ENCODE measurements at places on chromosomes 6 and 20.

DNA sequence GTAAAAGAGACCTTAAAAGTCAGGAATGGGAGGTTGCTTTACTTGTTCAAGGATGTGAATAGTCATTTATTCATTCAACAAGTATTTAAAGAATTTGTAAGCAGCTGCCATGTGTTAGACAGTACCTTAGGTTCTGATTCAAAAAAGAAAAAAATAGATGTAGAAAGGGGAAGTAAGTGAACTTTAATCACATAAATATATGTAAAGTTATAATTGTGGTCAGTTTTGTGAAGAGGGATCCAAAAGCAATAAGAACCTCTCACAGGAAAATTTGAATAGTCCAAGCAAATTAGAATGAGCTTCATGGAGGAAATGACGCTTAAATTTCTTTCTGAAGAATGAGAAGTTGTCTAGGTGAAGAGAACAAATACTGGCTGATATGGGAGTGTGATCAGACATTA is 596.1 kb upstream of the CITED2 start:
- DNase-seq = no peak

DNA sequence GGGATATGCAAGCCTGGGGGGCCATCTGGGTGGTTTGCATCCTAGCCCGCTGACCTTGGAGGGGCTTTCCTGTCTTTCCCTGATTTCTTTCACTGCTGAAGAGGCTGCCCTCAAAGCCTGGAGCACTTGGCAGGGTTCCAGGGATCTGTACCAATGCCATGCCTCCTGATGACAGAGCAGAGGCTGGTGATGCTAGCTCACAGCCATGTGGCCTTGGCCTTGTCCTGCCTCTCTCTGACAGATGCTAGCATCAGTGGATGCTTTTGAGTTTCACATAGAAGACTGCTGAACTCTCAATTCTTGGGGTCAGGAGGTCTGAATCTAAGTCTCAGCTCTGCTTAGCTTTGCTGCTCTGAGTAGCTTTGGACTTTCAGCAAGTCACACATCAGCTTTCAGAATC is 21.9 kb upstream of the RREB1 start:
- peak; percentile 52 for DNase-seq

DNA sequence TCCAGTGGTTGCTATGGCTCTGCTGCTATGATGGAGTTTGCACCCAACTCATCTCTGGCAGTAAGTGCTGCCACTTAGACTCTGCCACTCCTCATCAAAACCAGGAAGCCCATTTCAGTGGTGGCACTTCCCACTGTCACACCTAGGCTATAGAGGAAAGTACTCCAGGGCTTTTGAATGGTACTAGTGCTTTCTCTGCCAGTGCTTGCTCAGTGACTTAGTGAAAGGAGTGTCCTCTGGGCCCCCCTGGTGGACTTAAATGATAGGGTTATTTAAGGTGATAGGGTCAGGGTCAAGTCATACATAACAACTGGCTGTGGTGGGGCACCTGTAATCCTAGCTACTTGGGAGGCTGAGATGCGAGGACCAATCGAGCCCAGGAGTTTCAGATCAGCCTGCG is 22.8 kb downstream of the FITM2 start:
- DNase-seq = no peak

DNA sequence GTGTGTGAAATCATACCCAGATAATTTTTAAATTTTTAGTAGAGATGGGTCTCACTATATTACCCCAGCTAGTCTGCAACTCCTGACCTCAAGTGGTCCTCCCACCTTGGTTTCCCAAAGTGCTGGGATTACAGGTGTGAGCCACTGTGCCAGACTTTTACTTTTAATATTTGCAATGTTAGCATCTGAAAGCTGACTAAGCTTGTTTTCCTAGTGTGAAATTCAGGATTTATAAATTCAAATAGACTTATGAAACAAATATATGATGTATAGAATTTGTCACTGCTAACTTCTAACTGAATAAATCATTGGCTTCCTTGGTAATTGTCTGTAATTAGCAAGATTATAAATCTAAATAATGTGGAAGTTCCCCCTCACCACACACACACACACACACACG is 58.8 kb upstream of the SLC22A23 start:
- DNase-seq = no peak

GRCh38 chr6:105402090-105402938 is 568 bp downstream of the PREP start:
- peak; percentile 66 for DNase-seq

- DNase-seq = peak; percentile 90
Observed at GRCh38 chr20:57439432-57439831, 48.2 kb downstream of the RBM38 start.

DNA sequence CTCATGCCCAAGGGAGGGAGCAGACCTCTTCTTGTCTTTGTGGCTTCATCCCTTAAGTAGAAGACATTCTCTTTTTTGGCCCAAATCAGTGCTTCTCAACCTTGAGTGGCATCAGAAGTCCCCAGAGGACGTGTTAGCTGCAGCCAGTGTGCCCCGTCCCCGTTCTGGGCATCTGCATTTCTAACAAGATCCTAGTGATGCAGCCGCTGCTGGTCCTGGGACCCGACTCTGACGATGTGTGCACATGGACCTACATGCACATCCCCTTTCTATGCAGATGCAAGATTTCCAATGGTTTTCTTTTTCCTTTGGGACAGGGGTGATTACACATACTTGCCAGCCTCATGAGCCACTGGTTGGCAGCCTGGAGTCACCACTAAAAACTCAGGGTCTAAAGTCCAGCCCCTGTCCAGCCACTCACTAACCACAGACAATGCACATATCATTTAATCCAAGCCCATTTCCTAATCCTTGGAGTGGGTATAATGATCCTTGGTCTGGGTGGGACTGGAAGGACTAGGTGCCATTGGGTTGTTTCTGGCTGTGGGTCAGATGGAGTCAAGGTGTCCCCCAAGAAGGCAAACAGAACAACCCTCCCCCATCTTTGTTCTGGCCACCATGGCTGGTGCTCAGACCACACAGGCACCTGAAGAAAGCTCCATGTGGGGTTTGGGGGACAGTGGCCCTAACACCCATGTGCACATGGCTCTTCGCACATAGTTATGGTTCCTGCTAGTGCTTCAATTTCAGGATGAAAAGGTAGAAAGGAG is 6.4 kb downstream of the ACSS1 start:
- no peak for DNase-seq

DNA sequence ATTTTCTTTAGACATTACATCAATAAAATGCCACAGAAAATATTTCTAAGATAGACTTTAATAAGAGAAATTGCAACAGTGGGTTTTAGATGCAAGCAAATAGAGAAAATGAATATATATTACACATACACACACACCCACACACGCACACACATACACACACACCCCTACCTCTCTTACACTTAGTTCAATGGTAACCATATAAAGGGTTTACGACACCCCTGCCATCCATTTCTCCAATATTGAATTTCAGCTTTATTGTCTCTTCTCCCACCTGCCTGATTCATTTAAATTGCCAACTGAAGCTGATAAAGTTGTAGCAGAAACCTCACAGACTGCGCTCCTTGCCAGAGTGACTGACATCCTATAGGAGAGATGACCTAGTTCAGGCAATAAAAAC is 154.6 kb downstream of the ADAT2 start:
- DNase-seq = no peak

DNA sequence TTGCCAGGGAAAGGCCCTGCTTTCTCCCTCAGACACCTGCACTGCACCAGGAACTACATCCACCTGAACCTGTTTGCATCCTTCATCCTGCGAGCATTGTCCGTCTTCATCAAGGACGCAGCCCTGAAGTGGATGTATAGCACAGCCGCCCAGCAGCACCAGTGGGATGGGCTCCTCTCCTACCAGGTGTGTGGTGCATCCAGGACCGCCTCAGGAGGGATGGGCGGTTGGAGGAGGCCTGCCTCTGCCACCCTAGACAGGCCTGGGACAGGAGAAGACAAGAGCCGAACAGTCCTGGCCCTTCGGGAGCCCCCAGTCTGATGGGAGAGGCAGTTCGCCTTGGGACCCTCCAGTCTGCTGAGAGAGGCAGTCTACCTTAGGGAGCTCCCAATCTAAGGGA is 24.2 kb downstream of the GLP1R start:
- DNase-seq = no peak

DNA sequence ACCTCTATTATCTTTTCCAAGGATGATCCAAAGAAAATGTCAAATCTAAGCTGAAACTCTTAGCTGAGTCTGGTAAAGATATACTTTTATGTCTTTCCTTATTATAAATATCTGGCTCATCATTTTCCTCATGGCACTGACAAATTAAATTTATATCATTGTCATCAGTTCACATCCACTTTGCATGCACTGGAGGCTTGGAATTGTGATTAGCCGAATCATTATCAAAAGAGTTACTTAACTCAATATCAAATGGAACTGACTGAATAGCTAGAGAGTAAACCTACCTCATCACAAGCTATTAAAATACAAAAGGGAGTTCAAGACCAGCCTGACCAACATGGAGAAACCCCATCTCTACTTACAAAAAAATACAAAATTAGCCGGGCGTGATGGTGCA is 713.9 kb upstream of the MARCKS start:
- DNase-seq = no peak

- no peak for DNase-seq
Observed at GRCh38 chr6:137197684-137198645, 21.2 kb downstream of the IFNGR1 start.

- DNase-seq = no peak
Observed at GRCh38 chr6:114240796-114241195, 102.0 kb downstream of the HS3ST5 start.

DNA sequence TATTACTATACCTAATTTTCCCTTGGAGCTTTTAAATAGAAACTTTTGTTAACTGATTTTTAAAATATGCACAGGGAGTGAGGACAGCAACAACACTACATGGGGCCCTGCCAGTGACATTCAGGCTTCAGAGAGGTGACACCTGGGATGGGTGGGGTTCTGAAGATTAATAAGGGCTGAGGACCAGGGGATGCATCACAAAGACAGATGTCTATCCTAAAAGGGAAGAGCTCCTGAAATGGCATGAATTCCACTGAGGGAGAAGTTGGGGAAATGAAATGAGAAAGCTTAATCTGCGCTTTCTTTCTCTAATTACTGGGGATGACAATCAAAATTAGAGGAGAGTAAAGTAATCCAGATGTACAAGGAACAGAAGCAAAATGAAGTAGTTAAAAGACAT is 162.8 kb downstream of the BTBD9 start:
- no peak for DNase-seq

GRCh38 chr6:136521427-136521826 is 28.8 kb downstream of the MAP7 start:
- DNase-seq = no peak

GRCh38 chr20:62136283-62137091 is 6.7 kb downstream of the PSMA7 start:
- peak; percentile 82 for DNase-seq

GRCh38 chr6:30678964-30679726 is 6.3 kb upstream of the DHX16 start:
- DNase-seq = peak; percentile 93

GRCh38 chr6:152160346-152160745 is 352.9 kb downstream of the ESR1 start:
- DNase-seq = no peak

DNA sequence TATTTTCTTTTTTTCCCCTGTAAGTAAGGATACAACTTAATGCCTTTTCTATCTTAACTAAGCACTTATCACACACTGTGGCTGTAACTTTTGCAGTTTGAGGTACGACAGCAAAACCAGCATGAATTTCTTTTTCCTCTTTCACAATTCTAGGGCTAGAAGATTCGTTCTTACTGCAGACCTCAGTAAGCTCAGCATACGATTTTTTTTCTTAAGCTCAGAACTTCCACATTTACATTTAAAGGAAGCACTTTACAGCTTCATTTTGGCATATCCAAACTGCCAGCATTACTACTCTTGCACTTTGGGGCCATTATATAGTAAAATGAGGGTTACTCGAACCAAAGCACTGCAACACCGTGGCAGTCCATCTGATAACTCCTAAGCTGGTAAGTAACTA is 889 bp upstream of the CHMP4B start:
- DNase-seq = no peak

DNA sequence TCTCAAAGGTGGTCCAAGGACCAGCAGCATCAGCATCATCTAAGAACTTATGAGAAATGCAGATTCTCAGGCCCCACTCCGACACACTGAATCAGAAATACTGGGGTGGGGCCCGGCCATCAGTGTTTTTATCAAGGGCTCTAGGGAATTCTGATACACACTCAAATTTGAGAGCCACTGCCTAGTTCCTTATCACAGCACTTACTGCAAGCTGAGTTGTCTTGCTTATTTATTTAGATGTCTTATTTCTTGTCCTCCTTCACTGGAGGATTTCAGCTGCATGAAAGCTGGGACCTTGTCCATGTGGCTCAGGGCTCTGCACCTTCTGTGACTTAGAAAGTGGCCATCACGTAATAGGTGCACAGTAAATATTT is 139.4 kb upstream of the RREB1 start:
- DNase-seq = no peak

GRCh38 chr20:25496165-25496967 is 88.9 kb downstream of the GINS1 start:
- DNase-seq = no peak

DNA sequence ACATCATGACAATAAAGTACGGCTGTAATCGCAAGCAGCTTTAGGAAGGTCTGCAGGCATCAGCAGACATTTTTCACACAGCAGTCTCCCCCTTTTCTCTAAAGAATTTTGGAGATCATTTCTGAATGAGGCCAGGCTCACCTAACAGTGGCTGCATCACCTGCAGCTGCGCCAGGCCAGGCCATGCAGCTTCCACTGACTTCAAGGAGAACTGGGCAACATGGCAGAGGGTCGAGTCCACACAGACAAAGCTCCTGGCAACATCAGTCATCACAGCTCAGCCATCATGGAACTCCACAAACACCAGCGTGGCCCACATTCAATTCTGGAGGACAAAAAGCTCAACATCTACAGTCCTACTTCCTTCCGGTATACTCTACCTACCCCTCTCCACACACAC is 17.8 kb upstream of the FOXC1 start:
- no peak for DNase-seq

- DNase-seq = no peak
Observed at GRCh38 chr20:31523361-31524283, 9.4 kb downstream of the HM13 start.

DNA sequence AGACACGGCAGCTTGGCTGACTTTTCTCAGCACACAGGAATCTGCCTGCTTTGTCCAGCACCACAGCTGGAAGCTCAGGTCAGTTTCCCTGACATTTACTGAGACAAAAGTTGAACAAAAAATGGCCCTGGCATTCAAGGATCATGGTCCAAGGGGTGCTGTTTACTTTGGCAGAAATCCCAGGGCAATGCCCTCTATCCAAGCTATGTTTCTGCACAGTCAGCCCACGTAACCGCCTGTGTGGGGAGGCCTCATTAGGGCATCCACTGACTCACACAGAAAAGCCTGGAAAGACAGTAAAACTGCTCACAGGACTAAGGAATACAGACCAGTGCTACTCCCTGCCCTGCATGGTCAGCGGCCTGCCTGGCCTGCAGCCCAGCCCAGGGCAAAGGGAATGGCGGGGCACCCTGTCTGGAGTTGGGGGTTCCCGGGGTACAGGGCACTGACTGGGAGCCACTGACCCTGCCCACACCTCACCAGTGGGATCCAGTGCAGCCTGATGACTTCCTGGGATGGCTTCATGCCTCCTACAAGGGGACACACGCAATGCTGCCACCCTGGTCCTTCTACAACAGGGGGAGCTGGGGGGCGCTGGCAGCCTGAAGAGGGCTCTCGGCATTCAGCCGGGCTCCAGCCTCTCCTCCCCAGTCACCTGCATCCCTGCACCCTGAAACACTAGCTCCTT is 77.1 kb downstream of the NINL start:
- no peak for DNase-seq

GRCh38 chr6:26296857-26297648 is 67.9 kb upstream of the BTN3A2 start:
- no peak for DNase-seq
